KG1 (cell line): ENCODE measurements at places on chromosomes 6 and 20.

DNA sequence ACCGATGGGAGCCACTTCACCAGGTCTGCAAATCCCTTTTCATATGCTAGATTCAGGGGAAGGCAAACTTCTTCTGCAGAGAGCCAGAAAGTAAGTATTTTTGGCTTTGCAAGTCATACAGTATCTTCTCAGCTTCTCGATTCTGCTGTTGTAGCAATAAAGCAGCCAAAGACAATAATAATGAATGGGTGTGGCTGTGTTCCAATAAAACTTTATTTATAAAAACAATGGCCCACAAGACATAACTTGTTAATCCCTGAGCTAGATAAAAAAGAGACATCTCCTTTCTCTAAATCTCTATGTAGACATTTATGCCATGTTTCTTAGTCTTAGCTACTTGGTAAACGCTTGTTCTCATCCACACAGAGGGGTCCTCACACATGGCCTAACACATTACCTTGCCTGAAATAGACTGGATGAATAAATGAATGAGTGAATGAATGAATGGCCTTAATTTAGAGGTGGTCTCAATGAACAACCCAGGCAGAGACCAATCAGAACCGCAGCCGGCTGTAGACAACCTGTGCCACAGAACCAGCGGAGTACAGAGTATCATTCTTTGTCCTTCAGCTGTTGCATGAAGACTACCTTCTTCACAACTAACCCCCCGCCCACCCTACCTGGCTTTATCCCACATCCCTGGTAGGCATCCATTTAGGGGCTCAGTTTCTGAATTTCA lies 13.5 kb upstream of the PREX1 start:
- DNase-seq = no peak

- peak; percentile 1 for DNase-seq
Observed at GRCh38 chr20:55415567-55416142, 589.7 kb downstream of the CBLN4 start.

GRCh38 chr6:139407718-139408222 lies 33.3 kb upstream of the CITED2 start:
- no peak for DNase-seq

DNA sequence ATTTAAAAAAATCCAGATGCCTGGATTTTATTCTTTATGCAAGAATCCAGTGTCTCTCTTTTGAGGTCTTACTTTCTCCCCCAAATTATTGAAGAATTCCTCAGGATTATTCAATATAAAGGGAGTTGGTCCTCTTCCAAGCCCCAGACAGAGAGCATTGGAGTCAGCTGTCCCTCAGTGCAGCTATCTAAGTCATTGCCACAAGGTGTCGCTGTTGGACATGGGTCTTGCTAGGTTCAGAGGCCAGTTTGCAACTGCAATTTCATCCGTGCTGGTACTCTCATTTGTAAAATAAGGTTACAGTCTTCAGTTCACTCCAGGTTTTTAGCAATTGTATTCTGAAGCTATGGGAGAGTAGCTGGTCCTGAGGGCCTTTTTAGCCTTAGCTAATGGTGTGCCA lies 27.8 kb downstream of the CCN2 start:
- peak; percentile 23 for DNase-seq

DNA sequence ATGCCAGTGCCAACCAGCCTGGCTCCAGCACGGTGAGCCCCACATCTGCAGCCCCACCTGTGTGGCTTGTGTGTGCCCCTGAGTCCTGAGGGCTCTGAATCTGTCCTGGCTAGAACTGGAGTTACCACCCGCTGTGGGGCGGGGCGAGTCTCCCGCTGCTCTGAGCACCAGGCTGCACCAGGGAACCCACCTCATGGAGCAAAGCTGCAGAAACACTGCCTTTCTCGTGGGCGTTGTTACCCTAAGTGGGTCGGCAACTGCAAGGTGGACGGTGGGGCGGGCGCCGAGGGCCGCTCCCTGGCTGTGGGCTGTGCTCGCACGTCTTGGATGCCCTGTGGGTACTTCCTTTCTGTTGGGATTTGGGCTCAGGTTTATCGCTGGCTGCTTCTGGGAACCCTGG lies 12.7 kb upstream of the ZBTB46 start:
- no peak for DNase-seq
